Activated T-helper 1 cell treated with Interleukin-2 at 50 U/mL for 16 hours (primary cell): ENCODE measurements at places on chromosomes 4 and X.

GRCh38 chrX:41449131-41449530 is 2.0 kb downstream of the NYX start:
- DNase-seq, result no peak

GRCh38 chr4:98503676-98504075 is 154.7 kb downstream of the TSPAN5 start:
- DNase-seq, result no peak

DNA sequence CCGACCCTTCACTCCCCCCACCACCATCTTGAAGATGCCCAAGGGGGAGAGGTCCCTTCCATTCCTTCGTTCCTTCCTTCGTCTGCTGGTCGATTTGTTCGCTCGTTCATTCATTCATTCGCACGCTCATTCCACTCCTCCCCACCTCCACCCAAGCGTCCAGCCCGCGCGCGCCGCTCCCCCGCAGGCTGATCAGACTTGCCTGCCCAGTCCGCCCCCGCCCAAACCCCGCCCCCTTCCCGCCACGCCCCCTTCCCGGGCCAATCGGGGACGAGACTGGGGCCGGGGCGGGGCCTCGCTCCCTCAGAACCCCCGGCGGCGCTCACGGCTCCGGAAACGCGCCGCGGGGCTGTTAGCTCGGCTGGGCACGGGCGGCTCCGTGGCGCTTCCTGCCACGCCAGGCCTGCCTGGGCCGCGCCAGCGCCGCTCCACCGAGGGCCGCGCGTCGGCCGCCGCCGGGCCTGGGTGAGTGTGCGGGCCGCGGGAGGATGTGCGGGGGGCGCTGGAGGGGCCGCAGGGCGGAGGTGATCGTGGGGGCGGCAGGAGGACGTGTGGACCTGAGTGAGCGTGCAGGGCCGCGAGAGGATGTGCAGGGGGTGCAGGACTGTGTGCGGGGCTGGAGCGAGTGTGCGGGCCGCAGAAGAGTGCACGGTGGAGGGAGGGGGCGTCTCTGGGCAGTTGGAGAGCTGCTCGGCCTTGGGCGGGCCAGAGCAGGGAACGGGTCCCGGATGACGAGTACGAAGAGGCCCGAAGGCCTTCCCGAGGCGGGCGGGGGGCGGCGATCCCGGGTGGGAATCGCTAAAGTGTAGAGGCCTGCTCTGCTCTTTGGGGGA is at the start of gene ZNF275:
TSS of gene ZNF275 (plus strand) at position 333 of the 833 bp plus-strand sequence. CDS start 2,527 bp downstream, outside the sequence.
- DNase-seq, result peak; percentile 73

DNA sequence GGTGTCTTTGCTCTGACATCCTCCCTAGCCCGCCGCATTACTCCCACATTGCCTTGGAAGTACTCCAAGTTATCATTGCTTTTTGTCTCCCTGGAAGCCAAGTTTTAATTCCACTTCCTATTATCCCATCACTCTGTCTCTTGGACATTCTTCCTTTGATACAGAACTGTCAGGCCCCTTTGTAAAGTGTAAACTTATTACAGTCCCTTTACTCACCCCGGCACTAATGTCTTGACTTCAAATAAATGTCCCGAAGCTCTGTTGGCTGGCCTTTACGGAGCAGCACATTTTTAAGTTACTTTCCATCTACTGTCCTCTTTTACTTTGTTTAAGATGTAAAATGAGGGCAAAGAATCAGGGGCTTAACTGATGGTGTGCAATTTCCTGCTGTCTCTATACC is 223.5 kb upstream of the IGFBP7 start:
- no peak for DNase-seq

DNA sequence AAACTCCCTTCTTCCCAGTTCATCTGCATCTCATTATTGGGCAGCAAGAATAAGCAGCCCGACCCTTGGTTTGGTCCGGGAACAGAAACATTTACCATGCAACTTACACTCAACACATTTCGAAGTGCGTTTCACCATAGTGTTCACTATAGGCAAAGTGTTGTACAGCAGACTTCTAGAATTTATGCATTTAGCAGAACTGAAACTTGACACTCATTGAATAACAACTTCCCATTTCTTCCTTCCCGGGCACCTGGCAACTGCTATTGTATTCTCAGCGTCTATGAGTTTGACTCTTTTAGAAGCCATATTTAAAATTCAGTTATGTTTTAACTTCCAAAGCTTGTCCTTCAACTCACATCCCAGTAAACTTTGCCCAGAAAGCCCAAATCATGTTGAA is 840.6 kb downstream of the NLGN4X start:
- DNase-seq, result no peak

DNA sequence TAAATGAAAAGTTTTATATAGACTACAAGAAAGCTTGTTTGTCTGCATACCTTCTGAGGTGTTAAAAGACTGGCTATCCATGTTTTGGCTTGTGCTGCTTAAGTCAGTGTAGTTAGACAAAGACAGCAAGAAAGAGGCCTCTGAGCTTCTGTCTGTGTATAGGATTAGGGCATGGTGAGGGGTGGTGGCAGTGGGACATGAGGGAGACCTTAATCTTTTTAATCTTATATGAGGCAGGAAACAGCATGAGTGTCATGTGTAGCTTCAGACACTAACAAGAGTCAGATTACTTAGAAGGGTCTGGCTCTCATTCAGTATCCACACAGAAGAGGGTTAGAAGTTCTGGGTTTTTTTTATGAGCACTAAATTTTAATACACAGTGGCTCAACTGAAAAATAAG is 213.3 kb downstream of the GABRG1 start:
- no peak for DNase-seq

DNA sequence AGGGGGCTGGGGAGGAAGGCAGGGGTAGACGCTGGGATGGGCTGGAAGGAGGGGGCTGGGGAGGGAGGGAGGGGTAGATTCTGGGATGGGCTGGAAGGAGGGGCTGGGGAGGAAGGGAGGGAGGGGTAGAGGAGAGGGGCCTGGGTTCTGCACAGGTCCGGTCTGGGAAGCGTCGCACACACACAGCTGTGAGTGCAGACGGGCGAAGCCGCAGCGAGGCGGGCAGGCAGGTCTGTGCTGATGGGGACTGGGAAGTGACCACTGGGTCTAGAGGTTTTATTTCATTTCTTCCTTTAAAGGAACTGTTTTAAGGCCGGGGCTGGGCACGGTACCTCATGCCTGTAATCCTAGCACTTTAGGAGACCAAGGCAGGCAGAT is 69.1 kb upstream of the MXD4 start:
- DNase-seq, result no peak

DNA sequence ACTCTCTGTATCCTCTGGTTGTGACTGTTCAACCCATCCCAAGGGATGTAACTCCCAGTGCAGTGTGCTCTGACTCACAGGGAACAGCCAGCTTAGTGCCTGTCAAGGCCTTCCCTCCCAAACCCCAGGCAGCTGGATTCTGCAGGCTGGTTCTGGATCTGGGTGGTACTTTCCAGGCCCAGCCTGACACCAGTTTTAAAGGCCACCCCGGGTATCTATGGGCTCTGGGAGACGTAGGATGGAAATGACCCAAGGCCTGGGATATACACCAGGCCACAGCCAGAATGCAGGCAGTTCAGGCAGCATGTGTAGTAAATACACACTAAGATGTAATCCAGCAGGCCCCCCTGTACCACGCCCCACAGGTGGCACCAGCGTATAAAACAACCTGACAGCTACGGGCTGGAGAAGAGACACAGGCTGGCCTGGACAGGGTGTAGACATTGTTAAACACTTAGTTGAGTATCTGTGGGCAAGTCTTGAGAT is 64.2 kb downstream of the SPINK2 start:
- peak; percentile 1 for DNase-seq

DNA sequence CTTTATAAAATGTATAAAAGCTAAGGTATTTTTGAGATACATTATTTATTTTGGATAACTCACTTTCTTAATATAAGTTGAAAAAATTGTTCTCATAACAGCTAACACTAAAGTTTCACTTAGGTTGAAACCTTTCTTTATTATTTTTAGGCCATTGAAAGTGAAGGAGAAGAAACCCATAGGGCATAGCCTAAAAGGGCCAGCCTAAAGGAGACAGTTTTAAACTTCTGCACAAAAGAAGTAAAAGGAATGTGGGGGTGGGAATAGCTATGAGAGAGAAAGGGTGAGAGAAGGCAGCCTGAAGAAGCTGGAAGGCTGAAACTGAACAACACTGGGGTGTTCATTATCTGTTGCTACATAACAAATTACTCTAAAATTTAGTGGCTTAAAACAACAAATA is 57.6 kb upstream of the RAPGEF2 start:
- no peak for DNase-seq

DNA sequence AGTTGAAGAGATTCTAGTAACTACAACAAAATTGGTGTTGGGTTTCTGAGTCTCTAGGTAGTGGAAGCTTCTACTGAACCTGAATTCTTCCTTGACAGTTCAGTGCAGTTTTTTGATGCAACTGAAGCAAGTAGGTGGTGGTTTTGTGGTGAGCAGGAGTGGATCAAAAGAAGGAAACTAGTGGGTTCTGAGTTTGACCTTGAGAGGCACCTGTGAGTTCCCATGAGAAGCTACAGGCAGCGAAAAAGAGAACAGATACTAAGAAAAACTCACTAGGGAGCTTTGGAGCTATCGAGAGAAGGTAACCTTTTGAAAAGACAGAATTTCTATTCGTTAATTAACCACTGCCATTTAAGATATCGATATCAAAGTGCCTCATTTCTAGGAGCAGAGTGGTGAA is 145.2 kb downstream of the PDHA2 start:
- DNase-seq, result no peak

DNA sequence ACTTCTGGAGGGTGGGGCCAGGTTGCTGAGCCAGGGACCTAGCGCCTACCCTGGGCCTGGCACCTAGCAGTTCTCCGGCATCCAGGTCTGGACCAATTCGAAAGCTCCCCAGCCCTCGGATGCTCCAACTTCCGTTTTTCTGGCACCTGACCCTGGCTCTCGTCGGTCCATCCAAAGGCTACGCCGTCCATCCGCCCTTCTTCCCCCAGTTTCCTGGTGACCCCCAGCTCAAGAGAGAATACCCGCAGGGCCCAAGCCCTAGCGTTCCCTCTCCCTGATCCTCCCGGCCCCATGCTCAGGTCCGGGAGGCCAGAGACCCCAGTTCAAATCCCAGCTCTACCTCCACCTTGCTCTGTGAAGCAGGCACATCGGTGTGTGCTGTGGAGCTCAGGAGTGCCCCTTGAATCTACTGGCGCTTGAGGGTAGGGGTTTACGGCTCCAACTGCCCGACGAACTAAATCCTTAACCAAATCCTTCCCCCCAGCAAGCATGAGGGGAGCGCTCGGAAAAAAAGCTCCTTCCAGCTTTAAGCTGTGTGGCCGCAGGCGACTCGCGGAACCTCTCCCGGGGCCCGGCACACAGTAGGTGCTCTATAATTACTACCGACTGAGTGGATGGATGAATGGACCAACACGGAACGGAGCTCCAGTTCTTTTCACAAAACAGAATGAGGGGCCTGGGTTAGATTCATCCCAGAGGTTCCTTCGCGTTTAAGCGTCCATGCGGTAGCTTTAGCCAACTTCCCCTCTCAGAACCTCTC is 1.1 kb downstream of the CRMP1 start:
- DNase-seq, result no peak

DNA sequence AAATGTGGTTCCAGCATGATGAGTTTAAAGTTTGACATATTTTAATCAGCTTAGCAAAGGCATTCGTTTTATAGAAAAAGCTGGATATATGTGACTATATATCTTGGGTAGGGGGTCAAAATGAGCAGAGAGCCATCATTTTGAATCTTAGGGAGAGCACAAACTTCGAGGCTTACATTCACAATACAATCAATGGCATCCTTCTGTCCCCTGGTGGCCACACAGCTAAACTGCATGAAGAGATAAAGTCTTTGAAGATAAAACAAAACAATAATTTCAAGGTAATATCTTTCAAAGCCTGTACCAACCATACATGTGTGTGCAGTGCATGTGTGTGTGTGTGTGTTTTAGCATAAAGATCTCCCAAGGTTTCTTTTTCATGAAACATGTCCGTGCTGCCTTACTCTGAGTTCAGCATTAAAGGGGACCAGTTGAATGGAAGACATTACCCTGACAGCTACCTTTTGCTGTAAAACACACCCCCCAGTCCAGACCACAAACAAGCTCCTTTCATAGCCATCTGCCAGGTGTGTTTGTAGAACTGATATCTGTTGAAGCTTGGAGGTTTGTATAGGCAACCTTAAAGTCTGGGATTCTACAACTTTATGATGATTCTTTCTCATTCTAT is 22.0 kb downstream of the DYNLT3 start:
- DNase-seq, result peak; percentile 15

DNA sequence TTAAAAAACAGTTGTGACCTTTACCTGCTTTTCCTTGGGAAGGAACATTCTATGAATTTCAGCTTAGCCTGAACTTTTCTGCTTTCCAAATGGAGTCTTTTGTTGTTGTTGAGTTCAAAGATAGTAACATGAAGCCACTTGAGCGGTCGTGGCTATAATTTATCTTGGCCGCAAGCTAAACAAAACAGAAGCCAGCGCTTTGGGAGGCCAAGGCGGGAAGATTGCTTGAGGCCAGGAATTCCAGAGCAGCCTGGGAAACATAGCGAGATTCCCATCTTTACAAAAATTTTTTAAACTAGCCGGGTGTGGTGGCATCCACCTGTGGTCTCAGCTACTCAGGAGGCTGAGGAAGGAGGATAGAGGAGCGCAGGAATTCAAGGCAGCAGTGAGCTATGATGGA is 29.9 kb downstream of the TKTL1 start:
- DNase-seq, result no peak

DNA sequence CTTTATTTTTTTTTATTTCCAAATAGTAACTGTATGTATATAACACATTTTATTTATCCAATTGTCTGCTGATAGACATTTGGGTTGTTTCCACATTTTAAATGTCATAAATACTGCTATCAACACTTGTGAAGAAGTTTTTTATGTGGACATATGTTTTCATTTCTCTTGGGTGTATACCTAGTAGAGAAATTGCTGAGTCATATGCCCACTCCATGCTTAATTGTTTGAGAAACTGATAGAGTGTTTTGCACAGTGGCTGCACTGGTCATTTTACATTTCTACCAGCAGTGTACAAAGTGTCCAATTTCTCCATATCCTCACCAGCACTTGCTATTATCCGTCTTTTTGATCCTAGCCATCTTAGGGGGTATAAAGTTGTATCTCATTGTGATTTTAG is 567.8 kb downstream of the GBA3 start:
- no peak for DNase-seq

DNA sequence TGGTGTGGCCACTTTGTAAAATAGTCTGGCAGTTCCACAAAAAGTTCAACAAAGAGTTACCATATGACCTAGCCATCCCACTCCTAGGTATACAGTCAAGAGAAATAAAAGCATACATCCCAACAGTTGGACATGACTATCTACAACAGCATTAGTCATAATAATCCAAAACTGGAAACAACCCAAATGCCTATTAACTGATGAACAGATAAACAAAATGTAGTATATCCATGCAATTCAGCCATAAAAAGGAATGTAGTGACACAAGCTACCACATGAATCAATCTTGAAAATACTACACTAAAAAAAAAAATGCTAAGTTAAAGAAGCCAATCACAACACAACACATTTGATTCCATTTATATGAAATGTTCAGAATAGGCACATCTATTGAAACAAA is 16.1 kb downstream of the MED14 start:
- DNase-seq, result no peak

DNA sequence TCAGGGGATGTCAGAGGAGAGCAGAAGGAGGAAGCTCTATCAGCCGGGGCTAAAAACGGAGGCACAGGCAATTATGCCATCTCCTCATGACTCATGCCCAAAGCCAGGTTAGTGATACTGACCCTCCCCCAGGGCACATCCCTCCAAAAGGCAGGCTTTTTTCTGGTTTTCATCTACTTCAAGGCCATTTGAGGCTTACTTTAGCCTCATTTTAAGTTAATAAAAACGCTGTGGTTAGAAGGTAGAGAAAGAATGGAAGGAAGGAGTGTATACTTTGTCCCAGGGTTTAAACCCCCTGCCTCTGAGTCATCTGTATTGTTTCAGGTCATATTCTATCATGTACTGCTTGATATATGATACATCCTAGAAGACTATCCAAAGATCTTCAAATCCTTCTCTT is 89.7 kb upstream of the NDP start:
- DNase-seq, result no peak
